Left colon (tissue), 2 donors: ENCODE measurements at places on chromosomes 5 and 9. TPM values are rescaled to one million over a fixed set of nuclear protein-coding genes. Genes with fewer than 3 reads are reported as not detected.

Gene TLR4
- total RNA-seq = 12.8 TPM

DNA sequence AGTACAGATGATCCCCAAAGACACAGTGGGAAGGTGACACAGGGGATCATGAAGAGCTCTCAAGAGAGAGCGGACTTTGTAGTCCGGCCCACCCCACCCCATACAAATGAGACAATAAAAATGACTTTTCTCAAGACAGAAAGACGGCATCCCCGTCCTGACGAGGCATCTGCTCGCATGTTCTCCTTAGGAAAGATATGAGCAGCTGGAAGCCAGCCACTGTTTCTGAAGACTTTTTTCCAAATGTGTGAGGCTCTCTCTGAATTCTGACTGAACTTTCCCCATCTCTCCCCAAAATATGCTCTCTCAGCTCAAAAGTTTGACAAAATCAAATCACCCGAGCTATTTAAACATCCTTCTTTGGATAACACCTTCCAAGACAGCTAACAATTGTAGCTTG, 105.2 kb downstream of the RFK start:
- DNase-seq = no peak

GRCh38 chr9:124078641-124079040, 67.1 kb downstream of the LHX2 start:
- no peak for DNase-seq

DNA sequence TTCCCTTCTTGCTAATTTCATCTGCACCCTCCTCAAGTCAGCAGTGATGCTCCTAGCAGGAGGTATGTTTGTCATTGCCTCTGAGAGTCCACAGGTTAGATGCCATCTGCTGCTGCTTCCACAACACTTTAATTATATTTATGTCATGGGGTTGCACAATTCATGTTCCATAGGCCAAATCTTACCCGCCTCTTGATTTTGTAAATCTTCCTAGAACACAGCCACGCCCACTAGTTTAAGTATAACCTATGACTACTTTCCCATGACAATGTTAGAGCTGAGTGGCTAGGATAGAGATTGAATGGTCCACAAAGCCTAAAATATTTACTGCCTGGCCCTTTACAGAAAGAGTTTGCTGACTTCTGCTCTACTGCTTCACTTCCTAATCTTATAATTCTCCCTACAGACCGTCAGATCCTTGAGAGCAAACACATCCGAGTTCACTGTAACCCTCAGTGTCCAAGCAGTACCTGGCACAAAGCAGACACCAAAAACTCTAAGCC, 21.1 kb downstream of the LIFR start:
- no peak for DNase-seq

Gene PCDHGB3
- total RNA-seq = 0.98 TPM

Gene PTAR1
- total RNA-seq = 69.3 TPM
